ENCODE measurements at places on chromosomes 2 and 18. TPM values are rescaled to one million over a fixed set of nuclear protein-coding genes. Genes with fewer than 3 reads are reported as not detected.

TXNDC2 gene
- 0.12 TPM for total RNA-seq

LAMA1 gene
- 0.06 TPM for total RNA-seq

GREB1L gene
- 0.95 TPM for total RNA-seq

CIB4 gene
- total RNA-seq, result 0.28 TPM

SERPINB12 gene
- total RNA-seq, result not detected

KCTD1 gene
- total RNA-seq, result 32.8 TPM

L3MBTL4 gene
- not detected for total RNA-seq

All from A549 treated with RU486 at 1 μM for 4 hours (cell line).